ENCODE measurements at places on chromosomes 4 and X.

- peaks cover 7% of the 10 kb centered on the region for H3K27me3 ChIP-seq
- H3K27ac ChIP-seq, result peak overlapping the region; percentile 71
- no peak overlapping the region for H3K4me3 ChIP-seq
- H3K36me3 ChIP-seq, result no peaks in the 10 kb centered on the region
- peaks cover 18% of the 10 kb centered on the region for H3K4me1 ChIP-seq
Measured at GRCh38 chr4:5995901-5996623, 22.2 kb downstream of the C4orf50 start.

DNA sequence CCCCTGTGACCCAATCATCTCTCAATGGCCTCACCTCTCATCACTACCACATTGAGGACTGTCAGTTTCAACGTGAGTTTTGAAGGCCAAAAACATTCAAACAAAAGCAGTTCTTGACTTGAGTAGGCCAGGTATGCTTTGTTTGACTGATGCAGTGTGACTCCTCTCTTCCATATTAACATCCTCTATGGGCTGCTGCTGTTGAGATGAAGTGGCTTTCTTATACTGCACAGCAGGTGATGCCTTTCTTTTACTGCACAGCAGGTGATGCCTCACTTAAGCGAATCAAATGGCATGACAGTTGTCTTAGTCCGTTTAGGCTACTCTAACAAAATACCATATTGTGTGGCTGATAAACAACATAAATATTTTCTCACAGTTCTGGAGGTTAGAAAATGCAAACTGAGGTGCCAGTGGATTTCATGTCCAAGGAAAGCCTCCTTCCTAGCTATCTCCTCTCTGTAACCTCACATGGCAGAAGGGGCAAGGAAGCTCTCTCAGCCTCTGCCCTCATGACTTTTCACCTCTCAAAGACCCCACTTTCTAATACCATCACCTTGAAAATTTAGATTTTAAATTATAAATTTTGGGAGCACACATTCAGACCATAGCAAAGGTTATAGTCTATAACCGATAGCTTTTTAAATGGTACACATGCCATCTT is 2267.9 kb upstream of the AGA start:
- no peak overlapping the region for H3K27ac ChIP-seq
- no peaks in the 10 kb centered on the region for H3K36me3 ChIP-seq
- no peaks in the 10 kb centered on the region for H3K4me1 ChIP-seq
- no peak overlapping the region for H3K4me3 ChIP-seq

GRCh38 chr4:10703766-10704429 is 19.3 kb upstream of the CLNK start:
- H3K27me3 ChIP-seq, result no peaks in the 10 kb centered on the region
- H3K4me1 ChIP-seq, result no peaks in the 10 kb centered on the region
- no peaks in the 10 kb centered on the region for H3K36me3 ChIP-seq

DNA sequence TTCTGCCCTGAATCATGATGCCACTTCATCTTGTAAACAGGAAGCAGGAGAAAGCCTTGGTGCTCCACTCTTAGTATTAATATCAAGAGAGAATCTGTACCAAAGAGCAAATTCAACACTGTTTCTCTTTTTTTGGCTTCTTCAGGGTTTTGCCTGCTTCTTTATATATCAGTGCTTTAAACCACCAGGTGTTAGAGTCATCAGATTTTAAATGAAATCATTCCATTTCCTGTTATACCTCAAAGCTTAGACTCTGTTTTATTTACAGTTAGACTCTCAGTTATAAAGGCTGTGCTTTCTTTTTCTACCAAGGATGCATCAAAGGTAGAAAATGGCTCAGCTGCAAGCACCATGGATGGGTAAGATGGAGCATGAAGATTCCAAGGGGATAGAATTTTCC is 350.9 kb downstream of the CAMK2D start:
- H3K27ac ChIP-seq, result no peak overlapping the region
- no peaks in the 10 kb centered on the region for H3K36me3 ChIP-seq
- H3K4me1 ChIP-seq, result no peaks in the 10 kb centered on the region
- no peak for DNase-seq
- H3K27me3 ChIP-seq, result peaks cover 14% of the 10 kb centered on the region
- H3K4me3 ChIP-seq, result no peak overlapping the region

DNA sequence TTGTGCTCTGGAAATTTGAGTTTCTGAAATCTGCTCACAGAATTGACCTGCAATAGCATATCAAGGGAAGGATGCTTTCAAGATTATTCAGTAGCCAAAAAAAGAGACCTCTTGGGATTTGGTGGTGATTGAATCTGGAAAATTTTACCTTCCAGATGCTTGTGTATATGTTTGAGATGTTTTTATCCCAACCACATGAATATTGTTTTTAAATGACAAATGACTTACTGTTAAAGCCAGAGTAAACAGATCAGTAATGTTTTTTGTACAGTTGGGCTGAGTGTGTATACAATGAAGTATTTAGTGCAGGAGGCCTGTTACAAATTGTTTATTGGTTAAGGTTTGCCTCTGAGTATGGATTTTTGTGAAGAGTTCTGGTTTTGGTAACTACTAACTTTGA is 126.5 kb downstream of the CBR4 start:
- H3K4me1 ChIP-seq, result peaks cover 5% of the 10 kb centered on the region
- no peak overlapping the region for H3K4me3 ChIP-seq
- peaks cover 29% of the 10 kb centered on the region for H3K27me3 ChIP-seq
- no peak overlapping the region for H3K27ac ChIP-seq

- H3K4me1 ChIP-seq, result no peaks in the 10 kb centered on the region
- peaks cover 11% of the 10 kb centered on the region for H3K36me3 ChIP-seq
- no peak overlapping the region for H3K27ac ChIP-seq
- no peak for DNase-seq
- no peak overlapping the region for H3K4me3 ChIP-seq
- no peaks in the 10 kb centered on the region for H3K27me3 ChIP-seq
Measured at GRCh38 chr4:743463-744211, 38.0 kb downstream of the PCGF3 start.

DNA sequence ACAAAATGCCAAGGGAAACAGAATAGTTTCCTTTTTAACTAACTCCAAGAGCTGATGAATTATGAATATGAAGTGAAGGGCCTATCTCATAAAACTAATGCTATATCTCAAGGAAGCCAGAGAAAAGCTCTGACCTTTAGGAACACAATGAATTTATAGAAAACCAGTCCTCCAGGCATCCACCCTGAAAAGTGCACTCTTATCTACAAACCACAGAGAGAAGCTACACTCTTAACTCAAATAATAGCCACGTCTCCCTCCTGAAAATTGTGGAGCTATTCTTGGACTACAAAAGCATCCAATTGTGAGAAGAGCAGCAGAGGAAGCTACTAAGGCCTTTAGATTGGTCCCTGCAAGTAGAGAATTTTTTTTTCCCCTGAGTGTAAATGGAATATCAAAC is 253.9 kb downstream of the IL15 start:
- H3K27me3 ChIP-seq, result no peaks in the 10 kb centered on the region
- no peak for DNase-seq
- H3K4me3 ChIP-seq, result no peak overlapping the region
- no peak overlapping the region for H3K27ac ChIP-seq

- H3K27me3 ChIP-seq, result no peaks in the 10 kb centered on the region
- no peaks in the 10 kb centered on the region for H3K4me1 ChIP-seq
- no peak overlapping the region for H3K27ac ChIP-seq
- H3K4me3 ChIP-seq, result no peak overlapping the region
- no peaks in the 10 kb centered on the region for H3K36me3 ChIP-seq
Measured at GRCh38 chrX:46257451-46257879, 287.8 kb downstream of the ZNF674 start.

GRCh38 chr4:10026485-10026884 is 5.2 kb upstream of the SLC2A9 start:
- no peaks in the 10 kb centered on the region for H3K36me3 ChIP-seq
- no peak for DNase-seq
- no peak overlapping the region for H3K4me3 ChIP-seq
- H3K4me1 ChIP-seq, result no peaks in the 10 kb centered on the region
- H3K27me3 ChIP-seq, result peaks cover 29% of the 10 kb centered on the region

GRCh38 chrX:113804819-113805218 is 779.1 kb upstream of the HTR2C start:
- H3K27me3 ChIP-seq, result no peaks in the 10 kb centered on the region
- H3K36me3 ChIP-seq, result no peaks in the 10 kb centered on the region
- no peak overlapping the region for H3K4me3 ChIP-seq
- no peaks in the 10 kb centered on the region for H3K4me1 ChIP-seq

DNA sequence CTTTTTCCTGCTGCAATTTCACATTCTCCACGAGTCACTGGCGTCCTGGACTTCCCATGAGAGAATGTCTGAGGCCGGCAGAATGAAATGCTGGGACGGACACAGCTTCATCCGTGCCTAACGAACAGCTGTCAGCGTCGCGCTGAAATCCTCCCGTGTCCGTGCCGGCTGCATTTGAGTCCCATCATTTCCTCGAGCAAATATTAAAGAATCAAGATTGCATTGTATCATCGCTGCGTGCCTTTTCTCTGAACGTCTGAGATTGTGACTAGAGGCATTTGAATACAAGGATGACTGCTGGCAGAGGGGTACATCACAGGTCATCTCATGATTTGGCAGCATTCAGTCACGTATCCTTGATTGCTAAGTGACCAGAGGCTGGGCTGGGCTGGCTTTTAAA is 279.9 kb downstream of the ASMT start:
- DNase-seq, result no peak
- H3K4me1 ChIP-seq, result no peaks in the 10 kb centered on the region
- no peak overlapping the region for H3K27ac ChIP-seq
- H3K27me3 ChIP-seq, result no peaks in the 10 kb centered on the region
- H3K36me3 ChIP-seq, result no peaks in the 10 kb centered on the region

GRCh38 chr4:8120501-8120900 is 38.1 kb downstream of the ABLIM2 start:
- peaks cover 5% of the 10 kb centered on the region for H3K27me3 ChIP-seq
- peaks cover 14% of the 10 kb centered on the region for H3K4me1 ChIP-seq
- no peaks in the 10 kb centered on the region for H3K36me3 ChIP-seq
- no peak overlapping the region for H3K4me3 ChIP-seq
- no peak overlapping the region for H3K27ac ChIP-seq

- H3K27ac ChIP-seq, result peak overlapping the region; percentile 29
- no peak for DNase-seq
- peaks cover 27% of the 10 kb centered on the region for H3K4me1 ChIP-seq
- H3K36me3 ChIP-seq, result peaks cover 52% of the 10 kb centered on the region
Measured at GRCh38 chrX:287670-288069, 6.5 kb downstream of the PLCXD1 start.

- H3K27me3 ChIP-seq, result peaks cover 11% of the 10 kb centered on the region
- no peak for DNase-seq
- H3K36me3 ChIP-seq, result no peaks in the 10 kb centered on the region
- no peak overlapping the region for H3K4me3 ChIP-seq
Measured at GRCh38 chr4:176137631-176138030, 57.8 kb downstream of the SPATA4 start.

- H3K36me3 ChIP-seq, result peaks cover 17% of the 10 kb centered on the region
- H3K27ac ChIP-seq, result no peak overlapping the region
- peaks cover 10% of the 10 kb centered on the region for H3K4me1 ChIP-seq
- H3K4me3 ChIP-seq, result no peak overlapping the region
Measured at GRCh38 chr4:1192091-1192492, 19.7 kb upstream of the SPON2 start.

GRCh38 chr4:13461191-13461905 is 22.8 kb downstream of the RAB28 start:
- H3K27ac ChIP-seq, result no peak overlapping the region
- no peaks in the 10 kb centered on the region for H3K27me3 ChIP-seq
- H3K4me1 ChIP-seq, result peaks cover 7% of the 10 kb centered on the region
- H3K36me3 ChIP-seq, result peaks cover 35% of the 10 kb centered on the region
- H3K4me3 ChIP-seq, result no peak overlapping the region

DNA sequence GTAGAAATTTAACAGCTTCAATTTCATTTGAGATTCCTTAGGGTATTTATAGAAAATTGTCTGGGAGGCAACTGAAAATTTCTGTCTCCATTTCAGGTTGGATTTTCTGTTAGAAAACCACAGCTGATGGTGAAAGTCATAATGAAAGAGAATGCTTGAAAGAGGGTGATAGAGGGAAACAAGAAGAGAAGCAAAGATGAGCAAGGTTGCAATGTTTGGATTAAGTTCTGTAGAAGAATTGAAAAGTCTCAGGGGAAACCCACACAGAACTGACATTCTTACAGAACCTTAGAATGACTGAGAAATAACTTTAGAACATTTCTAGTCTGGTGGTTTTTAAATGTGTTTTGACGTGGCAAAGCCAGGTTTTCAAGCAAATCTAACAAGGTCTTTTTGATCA is 14.7 kb downstream of the GBA3 start:
- no peaks in the 10 kb centered on the region for H3K36me3 ChIP-seq
- peaks cover 2% of the 10 kb centered on the region for H3K4me1 ChIP-seq
- no peak overlapping the region for H3K27ac ChIP-seq
- DNase-seq, result no peak
- no peak overlapping the region for H3K4me3 ChIP-seq

- no peaks in the 10 kb centered on the region for H3K4me1 ChIP-seq
- H3K4me3 ChIP-seq, result no peak overlapping the region
- no peak for DNase-seq
- no peaks in the 10 kb centered on the region for H3K36me3 ChIP-seq
- H3K27me3 ChIP-seq, result no peaks in the 10 kb centered on the region
Measured at GRCh38 chr4:20281453-20281852, 29.7 kb downstream of the SLIT2 start.

- no peak overlapping the region for H3K4me3 ChIP-seq
- no peak overlapping the region for H3K27ac ChIP-seq
- H3K4me1 ChIP-seq, result no peaks in the 10 kb centered on the region
- no peaks in the 10 kb centered on the region for H3K36me3 ChIP-seq
- peaks cover 11% of the 10 kb centered on the region for H3K27me3 ChIP-seq
- no peak for DNase-seq
Measured at GRCh38 chr4:17203797-17204196, 305.4 kb upstream of the LDB2 start.

- H3K4me1 ChIP-seq, result no peaks in the 10 kb centered on the region
- H3K36me3 ChIP-seq, result no peaks in the 10 kb centered on the region
- peak overlapping the region; percentile 53 for H3K4me3 ChIP-seq
- no peak overlapping the region for H3K27ac ChIP-seq
- DNase-seq, result no peak
- no peaks in the 10 kb centered on the region for H3K27me3 ChIP-seq
Measured at GRCh38 chr4:170497112-170497511, 407.4 kb upstream of the AADAT start.

DNA sequence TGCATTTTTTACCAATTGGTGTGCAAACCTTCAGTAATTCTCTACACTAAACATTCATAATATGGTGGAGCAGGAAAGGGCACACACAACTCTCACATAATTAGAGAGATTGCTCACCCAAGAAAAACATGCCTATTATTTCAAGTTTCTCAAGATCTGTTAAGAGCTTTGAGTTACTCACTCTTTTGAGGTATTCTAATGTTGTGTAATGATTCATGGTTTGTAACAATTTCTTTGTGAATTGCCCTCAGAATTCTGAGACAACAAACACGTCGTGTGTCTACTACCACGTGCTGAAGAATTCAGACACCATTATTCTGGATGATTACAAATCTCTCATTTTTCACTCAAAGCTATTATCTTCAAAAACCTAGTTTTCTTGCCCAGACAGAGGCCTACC is 82.8 kb downstream of the PDGFC start:
- H3K27me3 ChIP-seq, result no peaks in the 10 kb centered on the region
- H3K27ac ChIP-seq, result no peak overlapping the region
- no peaks in the 10 kb centered on the region for H3K36me3 ChIP-seq
- H3K4me1 ChIP-seq, result no peaks in the 10 kb centered on the region
- H3K4me3 ChIP-seq, result no peak overlapping the region

DNA sequence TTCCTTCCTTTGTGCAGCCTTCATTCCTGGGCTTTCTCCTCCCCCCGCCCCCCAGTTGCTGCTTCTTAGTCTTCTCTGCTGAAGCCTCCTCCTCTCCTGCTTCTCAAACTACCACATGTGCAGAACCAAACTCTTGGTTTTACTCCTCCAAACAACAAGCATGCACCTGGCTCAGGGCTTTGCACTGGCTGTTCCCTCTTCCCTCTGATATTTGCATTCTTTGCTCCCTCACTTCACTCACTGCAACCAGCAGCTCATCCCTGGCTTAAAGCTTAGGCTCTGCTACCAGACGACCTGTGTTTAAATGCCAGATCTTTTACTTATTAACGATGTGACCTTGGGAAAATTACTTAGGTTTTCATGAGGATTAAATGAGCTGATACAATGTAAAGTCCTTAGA is 51.4 kb downstream of the MED28 start:
- peaks cover 15% of the 10 kb centered on the region for H3K4me1 ChIP-seq
- peaks cover 15% of the 10 kb centered on the region for H3K27me3 ChIP-seq
- H3K4me3 ChIP-seq, result no peak overlapping the region
- no peak for DNase-seq
- no peak overlapping the region for H3K27ac ChIP-seq
